CD4-positive, alpha-beta T cell treated with Interleukin-17A for 4 hours (primary cell): ENCODE measurements at places on chromosomes 3 and 15.

GRCh38 chr3:194941956-194942511 is 256.4 kb downstream of the FAM43A start:
- DNase-seq, result no peak

DNA sequence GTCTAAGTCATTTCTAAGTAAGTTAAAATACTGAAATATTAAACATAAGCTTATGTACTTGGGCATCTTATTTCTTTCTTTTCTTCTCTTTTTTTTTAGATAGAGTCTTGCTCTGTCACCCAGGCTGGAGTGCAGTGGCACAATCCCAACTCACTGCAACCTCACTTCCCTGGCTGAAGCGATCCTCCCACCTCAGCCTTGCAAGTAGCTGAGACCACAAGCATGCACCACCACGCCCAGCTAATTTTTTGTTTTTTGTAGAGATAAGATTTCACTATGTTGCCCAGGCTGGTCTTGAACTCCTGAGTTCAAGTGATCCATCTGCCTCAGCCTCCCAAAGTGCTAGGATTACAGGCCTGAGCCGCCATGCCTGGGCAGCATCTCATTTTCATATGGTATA is 16.0 kb upstream of the ZNF710 start:
- no peak for DNase-seq

DNA sequence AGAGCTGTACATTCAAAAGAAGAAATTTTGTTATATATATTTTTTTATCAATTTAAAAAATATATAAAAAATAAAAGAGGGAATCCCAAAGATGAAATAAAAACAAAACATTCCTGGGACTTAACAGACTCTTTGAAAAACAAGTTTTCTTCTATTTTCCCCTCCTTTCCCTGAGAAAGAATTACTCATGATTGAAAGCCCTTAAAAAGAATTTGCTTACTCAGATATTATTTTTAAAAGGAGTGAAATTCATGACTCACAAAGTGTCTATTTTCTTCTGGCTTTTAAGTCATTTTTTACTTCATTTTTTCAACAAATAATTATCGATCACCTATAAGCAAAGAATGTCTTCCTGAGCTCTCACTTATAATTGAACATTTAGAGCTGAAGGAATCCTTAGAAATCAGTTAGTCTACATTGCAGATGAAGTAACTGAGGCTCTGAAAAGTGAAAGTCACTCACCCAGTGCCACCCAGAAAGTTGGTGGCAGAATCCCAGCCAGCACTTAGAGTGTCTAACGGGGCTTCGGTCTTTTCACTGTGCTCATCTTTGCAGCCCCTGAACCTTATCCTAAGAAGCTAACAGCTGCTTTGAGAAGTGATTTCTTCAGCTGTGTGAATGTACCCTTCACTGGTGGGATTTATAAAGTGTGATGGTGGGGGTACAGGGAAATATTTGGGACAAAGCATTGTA is 42.5 kb upstream of the NUDT16 start:
- no peak for DNase-seq

DNA sequence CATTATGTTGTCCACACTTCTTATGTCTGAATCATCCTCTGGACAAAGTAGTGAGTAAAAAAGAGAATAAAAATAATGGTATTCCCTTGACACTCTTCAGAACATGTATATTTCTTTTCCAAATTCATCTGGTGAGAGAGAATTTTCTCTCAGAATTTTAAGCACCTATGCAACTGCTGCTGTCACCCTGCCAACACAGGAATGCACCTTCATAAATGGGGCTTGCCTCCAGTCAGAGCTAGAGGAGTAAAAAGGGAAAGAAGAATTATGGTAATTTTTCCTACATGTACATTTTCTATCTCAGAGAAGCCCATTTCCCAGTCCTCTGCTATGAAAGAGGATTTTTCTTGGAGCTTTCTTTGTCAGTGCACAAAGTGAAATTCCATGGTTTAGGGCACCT is 92.2 kb upstream of the ALCAM start:
- no peak for DNase-seq

DNA sequence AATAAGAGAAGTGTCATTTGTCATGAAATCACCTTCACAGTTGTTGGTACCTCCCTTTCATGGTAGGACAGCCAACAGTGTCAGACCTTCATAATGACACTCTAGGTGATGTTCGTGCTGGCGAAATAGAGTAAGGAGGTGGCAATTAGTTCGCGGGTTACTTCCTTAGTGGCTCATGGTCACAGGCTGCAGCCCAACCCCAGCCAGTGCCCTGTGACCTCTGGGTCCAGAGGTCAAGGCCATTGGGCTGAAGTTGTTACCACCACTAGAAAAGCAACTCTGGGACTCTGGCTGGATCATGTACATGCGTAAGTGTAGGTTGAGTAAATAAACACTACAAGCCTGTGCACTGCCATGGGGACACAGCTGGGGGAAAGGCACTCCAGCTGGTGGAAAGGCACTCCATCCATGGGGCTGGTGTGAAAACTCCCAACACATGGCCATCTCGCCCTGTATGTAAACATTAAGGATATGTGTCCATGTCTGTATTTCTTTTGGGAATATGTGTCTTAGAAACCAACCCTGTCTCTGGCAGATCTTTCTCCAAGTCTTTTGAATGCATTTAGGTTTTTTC is 106.7 kb downstream of the RYK start:
- no peak for DNase-seq

GRCh38 chr15:85763673-85764633 is 30.8 kb downstream of the KLHL25 start:
- no peak for DNase-seq

DNA sequence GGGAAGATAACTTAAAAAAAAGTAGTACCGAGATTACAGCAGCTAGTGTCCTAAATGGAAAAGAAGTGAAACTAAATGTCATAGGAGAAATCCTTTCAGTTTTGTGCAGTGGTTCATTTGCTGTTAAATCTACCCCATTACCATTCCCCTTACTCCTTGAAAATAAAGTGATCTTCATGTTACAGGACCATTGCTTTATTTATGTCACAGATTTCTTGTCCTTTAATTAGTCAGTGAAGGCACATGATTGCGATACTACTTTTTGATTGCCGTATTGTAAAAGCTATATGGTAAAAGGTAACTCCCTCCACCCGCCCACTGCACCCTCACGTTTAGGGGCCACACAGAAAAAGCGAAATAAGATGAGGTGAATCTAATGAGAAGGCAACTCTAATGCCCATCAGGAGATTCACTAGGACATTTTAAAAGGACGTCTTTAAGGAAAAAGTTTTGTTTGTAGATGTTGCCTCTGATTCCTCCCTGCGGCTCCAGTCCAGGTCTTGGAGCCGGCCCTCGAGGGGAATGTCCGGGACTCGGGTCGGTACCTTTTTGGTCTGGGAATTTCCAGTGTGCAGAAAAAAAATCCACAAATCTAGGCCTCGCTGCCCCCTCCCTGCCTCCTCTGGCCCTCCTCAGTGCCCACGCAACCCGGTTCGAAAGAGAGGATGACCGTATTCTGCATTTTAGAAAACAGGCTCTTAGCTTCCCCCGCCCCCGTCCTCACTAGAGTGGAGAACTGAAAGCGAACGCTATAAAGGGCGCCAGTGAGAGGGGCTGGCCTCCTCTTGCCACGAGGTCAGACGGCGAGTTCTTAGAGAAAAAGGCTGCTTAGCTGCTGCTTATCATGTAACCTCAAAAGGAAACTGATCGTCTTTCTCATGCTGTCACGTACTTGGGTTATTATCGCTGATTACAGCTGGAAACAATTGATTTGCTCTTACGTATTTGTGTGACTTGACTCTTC is 21.8 kb upstream of the NFKBIZ start:
- peak; percentile 77 for DNase-seq

DNA sequence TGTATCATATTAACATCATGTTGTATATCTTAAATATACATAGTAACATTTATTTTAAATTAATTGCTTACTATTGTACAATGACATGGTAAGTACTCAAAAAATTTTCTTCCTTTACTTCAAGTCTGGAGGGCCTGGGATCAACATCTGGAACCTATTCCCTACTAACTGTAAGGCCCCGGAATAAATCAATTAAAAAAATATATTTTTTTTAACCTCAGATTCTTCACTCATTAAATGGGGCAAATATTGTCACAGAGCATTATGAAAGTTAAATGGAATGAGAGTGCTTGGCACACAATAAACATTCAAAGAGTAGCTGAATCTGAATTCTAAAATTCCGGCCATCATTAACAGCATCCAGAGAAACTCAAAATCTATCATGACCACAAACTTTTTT is 16.5 kb downstream of the GSK3B start:
- no peak for DNase-seq

GRCh38 chr15:38391191-38391590 is 62.7 kb upstream of the FAM98B start:
- DNase-seq, result no peak

GRCh38 chr3:48406443-48407431 is 23.1 kb downstream of the PLXNB1 start:
- no peak for DNase-seq

- DNase-seq, result no peak
Observed at GRCh38 chr15:31901501-31901900, 128.8 kb upstream of the CHRNA7 start.

GRCh38 chr15:41940441-41940857 is 31.9 kb downstream of the EHD4 start:
- peak; percentile 58 for DNase-seq

DNA sequence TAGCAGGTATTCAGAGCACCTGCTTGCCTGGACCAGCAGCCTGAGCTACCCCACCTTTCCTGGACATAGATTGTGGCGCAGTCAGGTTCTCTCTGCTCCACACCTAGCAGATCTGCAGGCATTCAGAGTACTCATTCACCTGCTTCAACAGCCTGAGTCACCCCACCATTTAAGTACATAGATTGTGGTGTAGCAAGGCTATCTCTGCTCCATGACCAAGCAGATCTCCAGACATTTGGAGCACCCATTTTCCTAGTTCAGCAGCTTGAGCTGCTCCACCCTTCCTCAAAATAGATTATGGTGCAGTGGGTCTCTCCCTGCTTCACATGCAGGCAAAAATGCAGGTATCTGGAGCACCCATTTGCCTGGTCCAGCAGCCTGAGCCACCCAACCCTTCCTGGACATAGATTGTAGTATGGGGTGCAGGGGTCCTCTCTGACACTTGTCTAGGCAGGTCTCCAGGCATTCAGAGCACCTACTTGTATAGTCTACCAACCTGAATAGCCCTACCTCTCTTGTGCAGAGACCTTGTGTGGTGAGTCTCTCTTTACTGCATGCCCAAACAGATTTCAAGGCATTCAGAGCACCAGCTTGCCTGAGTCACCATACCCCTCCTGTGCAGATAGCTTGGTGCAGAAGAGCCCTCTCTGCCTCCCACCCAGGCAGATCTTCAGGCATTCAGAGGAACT is 466.0 kb upstream of the THBS1 start:
- DNase-seq, result no peak

- no peak for DNase-seq
Observed at GRCh38 chr3:46463868-46464241, 850 bp downstream of the LTF start.

GRCh38 chr3:55146216-55146615 is 218.4 kb upstream of the LRTM1 start:
- no peak for DNase-seq

- no peak for DNase-seq
Observed at GRCh38 chr3:132805071-132805470, 82.9 kb upstream of the NPHP3 start.

DNA sequence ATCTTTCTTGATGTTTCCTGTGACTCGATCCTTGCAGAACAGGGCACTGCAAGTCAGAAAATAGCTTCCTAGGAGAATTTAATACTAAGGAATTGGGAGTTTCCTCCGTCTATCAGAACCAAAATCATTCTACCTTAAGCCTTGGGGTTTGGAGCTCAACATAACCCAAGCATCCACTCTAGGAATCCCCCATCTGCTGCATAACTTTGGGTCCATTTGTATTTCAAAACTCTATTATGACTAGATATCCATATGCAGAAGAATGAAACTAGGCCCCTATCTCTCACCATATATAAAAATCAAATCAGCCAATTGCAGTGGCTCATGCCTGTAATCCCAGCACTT is 61.7 kb upstream of the AKAP13 start:
- DNase-seq, result no peak

DNA sequence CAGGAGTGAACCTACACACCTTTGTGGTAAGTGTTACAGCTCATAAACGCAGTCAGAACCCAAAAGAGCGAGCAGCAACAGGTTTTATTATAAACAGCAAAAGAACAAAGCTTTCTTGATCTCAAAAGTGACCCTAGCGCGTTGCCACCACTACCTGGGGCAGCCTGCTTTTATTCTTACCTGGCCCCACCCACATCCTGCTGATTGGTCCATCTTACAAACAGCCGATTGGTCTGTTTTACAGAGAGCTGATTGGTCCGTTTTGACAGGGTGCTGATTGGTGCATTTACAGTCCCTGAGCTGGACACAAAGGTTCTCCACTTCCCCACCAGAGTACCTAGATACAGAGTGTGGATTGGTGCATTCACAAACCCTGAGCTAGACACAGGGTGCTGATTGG is 143.1 kb downstream of the ARRDC4 start:
- DNase-seq, result no peak

DNA sequence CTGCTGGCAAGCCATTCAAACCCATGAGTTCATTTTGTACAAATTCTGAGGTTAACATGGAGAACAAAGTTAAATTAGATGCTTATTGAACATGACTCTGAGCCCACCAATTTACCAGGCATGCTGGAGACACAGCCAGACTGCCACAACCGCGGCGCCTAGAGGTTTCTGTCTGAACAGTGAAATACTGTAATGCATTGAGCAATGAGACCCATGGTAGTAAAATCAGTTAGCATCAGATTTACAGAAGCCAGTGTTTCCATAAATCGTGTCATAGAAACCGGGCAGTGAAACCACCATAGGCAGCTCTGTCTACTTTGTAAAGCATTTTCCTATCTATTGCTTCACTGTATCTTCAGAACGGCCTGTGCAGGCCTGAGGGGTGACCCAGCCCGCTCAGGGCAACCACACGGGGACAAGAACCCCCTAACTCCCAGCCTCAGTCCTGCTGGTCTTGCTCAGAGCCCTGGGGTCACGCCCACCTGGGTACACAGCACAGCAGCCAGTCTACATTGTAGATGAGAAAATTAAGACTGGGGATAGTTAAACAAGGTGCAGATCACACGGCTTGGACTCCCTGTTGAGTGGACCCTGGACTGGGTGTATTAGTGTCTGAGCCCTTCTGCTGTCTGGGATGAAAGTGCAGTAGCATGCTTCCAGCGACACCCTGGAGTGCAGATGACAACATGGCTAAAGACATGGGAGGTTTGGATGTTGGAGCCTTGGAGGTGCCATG is 44.2 kb downstream of the MGLL start:
- no peak for DNase-seq

GRCh38 chr3:55458181-55458790 is 28.8 kb downstream of the WNT5A start:
- no peak for DNase-seq

DNA sequence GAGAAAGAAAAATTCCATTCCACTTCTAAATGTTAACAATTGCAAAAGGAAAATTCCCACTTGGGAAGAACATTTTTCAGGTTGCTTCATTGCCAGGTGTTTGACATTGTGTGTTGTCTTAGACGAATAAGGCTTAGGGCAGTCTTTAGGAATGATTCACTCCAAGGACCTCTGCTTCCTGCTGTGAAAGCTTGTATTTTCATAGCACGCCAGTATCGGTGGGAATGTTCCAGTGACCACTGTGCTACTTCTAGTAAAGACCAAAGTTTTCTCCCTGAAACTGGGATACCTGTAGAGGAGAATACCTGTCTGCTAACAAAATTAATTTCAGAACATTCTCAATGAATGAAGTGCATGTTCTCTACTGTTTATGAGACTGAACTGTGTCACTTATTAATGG is 64.1 kb downstream of the CDIN1 start:
- no peak for DNase-seq
